ENCODE measurements at places on chromosomes 1 and 21.

DNA sequence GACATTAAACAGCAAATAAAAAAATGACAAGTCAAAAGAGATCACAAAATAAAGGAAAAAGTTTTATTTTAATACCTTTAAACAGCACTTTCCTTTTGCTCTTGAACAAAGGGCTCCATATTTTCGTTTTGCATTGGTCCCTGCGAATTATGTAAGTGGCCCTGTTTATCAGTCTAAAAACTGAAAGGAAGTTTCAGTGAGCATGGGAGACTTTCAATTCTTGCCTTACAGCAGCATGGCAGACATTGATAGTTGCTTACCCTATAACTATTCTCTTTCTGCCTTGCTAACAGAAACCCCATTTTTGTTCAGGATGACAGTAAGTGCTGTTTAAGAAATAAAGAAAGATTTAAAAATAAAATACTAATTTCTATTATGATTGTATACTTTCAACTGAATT is 5.2 kb upstream of the SH3GLB1 start:
- no peak for DNase-seq

- DNase-seq: no peak
Measured at GRCh38 chr1:19460535-19461219, 24.7 kb downstream of the CAPZB start.

DNA sequence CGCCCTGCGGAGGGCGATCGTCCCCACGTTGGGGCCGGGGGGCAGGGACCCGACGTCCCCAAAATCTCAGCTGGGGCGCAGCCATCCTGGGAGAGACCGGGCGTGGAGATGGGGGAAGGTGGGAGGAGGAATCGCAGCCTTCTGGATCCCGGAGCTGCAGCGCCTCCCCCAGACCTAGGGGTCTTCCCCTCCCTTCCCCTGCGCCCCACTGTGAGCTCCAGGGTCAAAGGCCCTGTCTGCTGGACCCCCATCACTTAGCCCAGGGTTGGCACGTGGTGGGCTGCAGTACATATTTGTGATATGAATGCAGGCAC is 90.2 kb upstream of the VAMP3 start:
- DNase-seq: no peak

- DNase-seq: no peak
Measured at GRCh38 chr1:227951624-227952373, 4.1 kb upstream of the WNT9A start.

DNA sequence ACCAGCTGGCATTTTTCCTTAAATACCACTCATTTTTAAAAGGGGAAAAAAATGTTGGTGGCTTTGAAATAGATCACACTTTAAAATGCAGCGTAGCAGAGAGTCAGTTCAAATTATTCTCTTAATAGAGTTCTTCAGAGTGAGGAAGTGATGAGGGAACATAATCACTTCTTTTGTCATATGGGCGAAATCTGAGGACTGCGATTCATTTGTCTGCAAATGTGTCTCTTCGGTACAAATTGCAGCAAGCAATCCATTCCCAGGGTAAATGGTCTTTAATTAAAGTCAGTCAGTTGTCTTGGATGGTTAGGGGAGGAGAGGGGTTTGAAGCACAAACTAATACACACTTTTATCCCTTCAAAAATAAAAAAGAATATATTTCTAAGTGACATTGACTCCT is 86.0 kb upstream of the SELENON start:
- DNase-seq: no peak

GRCh38 chr1:18569811-18570545 is 60.7 kb upstream of the PAX7 start:
- DNase-seq: no peak

DNA sequence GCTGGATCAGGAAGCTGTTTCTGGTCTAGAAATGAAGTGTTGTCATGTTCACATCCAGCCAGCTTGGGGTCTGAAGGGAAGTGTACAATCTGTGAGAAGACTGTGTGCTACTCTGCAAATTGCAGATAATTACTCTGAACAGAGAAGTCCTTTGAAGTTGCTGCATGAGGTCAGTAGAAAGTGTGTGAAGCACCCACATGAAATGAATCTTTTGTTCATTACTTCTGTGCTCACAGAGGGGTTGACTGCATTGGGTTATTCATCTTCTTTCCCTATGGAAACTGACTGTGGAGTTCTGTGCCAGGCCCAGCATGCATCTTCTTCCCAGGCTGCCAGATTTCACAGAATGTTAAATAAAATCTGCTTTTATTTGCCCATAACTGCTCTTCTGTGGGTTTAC is 47.1 kb downstream of the CTH start:
- DNase-seq: no peak

DNA sequence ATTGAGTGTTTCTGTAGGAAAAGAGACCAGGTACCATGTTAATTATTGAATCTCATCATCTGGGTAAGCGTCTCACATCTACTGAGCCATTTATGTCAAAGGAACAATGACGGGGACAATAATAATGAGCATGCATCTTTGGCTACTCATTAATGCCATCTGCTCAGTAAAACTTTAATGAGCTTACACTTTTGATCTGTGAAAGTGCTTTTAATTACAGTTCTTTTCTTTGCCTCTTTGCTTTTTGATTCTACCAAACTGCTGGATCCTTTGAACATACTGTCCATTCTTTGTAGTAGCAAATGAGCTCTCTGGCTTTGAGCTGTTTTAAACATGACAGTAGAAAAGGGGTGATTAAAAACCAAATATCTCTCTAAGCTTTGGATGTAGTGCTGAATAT is 181.2 kb upstream of the IVNS1ABP start:
- no peak for DNase-seq

GRCh38 chr21:14526836-14527695 is 19.0 kb downstream of the SAMSN1 start:
- no peak for DNase-seq

GRCh38 chr1:26289158-26290059 is 9.5 kb downstream of the SH3BGRL3 start:
- DNase-seq: no peak

DNA sequence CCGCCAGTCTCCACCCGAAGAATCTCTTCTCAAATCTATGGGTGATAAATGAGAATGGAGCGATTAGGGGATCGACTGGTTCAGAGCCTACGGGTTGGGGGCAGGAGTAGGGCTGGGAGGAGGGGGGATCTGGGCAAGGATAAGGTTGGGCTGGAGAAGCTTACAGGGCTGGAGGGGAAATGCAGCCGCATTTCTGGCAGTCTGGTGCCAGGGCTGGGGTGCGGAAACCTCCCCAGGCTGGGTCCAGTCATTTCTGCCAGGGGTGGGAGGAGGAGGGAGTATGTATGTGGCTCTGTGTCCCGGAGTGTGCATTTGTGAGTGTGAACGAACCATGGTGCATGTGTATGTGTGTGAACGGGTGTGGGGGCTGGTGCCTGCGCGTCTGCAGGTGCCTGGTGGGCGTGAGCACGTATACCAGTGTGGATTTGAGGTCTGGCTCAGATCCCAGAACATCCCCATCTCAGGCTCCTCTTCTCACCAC is 10.2 kb downstream of the C1orf216 start:
- DNase-seq: no peak

DNA sequence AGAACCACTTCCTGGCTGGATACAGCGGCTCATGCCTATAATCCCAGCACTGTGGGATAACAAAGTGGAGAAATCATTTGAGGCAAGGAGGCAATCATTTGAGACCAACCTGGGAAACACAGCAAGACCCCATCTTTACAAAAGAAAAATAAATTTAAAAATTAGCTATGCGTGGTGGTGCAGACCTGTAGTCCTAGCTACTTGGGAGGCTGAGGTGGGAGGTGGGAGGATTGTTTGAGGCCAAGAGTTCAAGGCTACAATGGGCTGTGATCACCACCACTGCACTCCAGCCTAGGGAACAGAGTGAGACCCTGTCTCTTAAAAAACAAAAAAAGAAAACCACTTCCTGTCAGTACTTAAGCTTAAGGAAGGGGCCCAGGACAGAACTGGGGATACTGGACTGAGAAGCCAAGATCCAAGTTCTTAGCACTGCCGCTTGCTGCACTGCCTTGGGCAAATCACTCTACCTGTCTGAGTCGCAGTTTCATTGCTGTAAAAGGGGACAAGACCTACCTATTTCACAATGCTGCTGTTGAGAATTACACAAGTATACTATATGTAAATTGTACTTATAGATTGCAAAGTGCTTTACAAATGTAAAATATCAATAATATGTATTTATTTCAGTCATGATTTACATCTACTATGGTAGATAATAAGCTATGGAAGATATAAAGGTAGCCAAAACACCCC is 154.9 kb downstream of the RERE start:
- no peak for DNase-seq

- DNase-seq: no peak
Measured at GRCh38 chr1:54413295-54413694, 7.1 kb upstream of the SSBP3 start.

DNA sequence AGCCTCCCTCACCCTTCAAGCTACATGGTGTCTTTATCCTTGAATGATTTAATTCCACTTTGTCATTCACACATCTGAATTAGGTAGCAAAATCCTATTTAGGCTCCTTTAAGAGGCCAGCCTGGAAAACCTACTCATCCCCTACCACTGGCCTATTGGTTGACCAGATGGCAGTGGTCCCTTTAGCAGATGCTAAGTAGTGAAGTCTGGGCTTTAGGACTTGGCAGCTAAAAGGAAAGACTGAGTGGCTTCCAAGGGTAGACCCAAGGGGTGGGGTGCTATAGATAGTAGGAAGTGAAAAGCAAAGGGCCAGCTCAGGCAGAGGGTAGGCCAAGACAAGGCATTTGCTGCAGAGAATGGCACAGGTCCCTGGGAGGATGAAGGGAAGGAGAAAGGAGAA is 46.6 kb downstream of the KCNJ6 start:
- no peak for DNase-seq

DNA sequence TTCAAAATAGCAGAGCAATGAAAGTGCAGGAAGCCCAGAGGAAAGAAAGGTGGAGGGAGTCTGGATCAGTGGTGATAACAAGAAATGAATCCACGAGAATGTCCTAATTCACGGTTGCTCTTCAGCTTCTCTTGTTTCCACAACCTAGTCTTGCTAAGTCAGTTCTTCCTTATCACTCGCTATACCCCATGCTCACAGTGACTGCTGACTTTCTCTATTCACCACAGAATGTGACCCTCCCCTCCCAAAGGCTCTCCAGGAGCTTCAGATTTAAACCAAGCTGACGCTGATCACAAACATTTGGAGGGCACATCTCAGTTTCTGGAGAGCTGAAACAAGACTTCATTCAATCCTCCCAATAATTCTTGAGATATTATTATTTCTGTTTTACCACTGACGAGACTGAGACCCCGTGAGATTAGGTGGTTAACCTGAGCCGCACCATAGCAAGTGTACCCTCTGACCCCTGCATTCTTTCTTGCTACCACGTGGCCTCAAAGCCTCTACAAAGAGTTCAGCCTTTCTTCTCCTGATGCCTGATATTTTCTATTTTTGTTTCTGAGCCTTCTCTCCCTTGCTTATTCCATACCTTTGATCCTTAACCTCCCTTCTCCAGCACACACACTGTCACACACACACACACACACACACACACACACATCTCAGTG is 10.7 kb upstream of the CCN1 start:
- no peak for DNase-seq
